ENCODE measurements at places on chromosomes 12 and 14.

DNA sequence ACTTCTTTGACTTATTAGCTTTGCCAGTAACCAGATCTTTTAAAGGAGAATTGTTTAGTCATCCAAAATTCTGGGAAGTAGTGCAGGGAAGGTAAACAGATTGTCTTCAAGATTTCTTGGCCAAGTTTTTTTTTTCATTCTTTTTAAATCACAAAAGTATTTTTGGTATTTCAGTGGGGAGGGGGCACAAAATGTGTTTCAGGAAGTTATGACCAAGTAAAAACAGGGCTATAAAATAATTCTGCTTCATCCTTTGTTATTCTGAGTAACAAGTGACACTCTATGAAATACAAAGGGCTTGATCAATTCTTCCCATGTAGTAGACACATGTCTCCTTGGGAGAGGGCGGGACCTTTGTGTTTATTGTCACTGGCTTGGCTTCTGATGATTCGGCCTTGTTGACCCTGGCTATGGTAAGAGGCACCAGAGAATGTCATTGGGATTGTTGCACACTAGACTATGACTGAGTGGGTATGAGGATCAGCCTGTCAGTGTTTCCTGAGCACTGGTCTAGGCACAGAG lies 55.4 kb downstream of the SUSD6 start:
- DNase-seq: no peak

GRCh38 chr14:75910048-75910447 lies 71.7 kb downstream of the TGFB3 start:
- DNase-seq: no peak

- DNase-seq: no peak
Observed at GRCh38 chr12:94078138-94078723, 70.1 kb upstream of the PLXNC1 start.

GRCh38 chr12:127516467-127516866 lies 750.5 kb upstream of the TMEM132C start:
- DNase-seq: no peak

- no peak for DNase-seq
Observed at GRCh38 chr12:123984903-123985302, 11.9 kb downstream of the ZNF664 start.

- no peak for DNase-seq
Observed at GRCh38 chr12:132490422-132491137, 629 bp downstream of the FBRSL1 start.

- DNase-seq: no peak
Observed at GRCh38 chr12:53712059-53712643, 15.1 kb downstream of the CALCOCO1 start.
